ENCODE measurements at places on chromosomes 3 and 15.
A peak's percentile ranks its signal among the peaks of the same experiment; 100 is the strongest.

DNA sequence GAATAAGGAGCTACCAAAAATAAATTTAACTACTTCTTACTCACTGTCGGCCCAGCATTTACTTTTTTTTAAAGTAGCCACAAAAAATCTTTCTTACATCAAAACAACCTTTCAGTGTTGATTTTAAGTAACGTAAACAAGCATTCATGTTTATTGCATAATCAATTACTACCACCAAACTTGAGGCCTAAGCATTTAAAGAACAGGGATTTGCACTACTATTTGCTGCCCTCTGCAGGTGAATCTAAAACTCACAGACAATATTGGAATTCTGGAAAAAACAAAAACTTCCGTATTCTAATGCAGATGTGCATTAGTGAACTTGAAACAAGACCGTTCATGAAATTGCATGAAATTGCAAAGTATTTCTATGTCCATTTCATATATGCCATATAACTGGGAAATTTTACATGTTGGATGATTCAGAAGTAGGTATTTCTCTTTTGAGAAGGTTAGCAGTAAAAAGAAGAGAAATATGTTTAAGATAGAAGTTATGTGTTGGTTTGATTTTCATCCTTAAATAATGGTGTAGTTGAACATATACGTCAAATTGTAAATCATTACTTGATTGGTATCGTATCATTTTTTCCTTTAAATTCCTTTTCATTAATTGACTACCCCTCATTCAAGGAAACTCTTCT lies 55.6 kb downstream of the CGGBP1 start:
- DNase-seq = peak; percentile 50

- no peak for DNase-seq
Observed at GRCh38 chr15:74789171-74789631, 7.3 kb downstream of the CSK start.

DNA sequence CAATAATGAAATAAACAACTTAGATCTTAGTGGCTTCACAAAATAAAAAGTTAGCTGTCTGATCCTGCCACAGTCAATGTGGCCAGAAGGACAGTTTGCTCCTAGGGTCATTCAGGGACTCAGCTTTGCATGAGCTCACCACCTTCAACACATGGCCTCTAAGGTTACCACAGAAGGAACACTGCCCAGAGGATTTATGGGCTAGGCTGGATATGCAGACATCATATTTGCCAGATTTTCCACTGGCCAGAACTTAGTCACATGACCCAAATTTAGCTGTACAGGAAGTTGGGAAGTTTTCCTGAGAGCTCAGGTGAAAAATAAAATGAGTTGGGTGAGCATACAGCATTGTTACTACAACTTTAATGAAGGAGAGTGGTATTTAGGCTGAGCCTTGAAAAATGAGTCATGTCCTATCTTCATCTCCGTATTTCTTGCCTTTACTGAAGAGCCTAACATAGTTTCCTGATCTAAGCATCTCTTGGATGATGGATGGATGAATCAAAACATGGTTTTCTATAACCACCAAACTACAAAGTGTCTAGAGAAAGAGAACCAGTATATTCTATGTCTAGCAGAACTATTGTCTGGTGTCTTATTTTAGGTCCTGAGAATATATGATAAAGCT lies 54.9 kb upstream of the TMEM108 start:
- no peak for DNase-seq

- DNase-seq = no peak
Observed at GRCh38 chr3:7447197-7447769, 586.4 kb downstream of the GRM7 start.

DNA sequence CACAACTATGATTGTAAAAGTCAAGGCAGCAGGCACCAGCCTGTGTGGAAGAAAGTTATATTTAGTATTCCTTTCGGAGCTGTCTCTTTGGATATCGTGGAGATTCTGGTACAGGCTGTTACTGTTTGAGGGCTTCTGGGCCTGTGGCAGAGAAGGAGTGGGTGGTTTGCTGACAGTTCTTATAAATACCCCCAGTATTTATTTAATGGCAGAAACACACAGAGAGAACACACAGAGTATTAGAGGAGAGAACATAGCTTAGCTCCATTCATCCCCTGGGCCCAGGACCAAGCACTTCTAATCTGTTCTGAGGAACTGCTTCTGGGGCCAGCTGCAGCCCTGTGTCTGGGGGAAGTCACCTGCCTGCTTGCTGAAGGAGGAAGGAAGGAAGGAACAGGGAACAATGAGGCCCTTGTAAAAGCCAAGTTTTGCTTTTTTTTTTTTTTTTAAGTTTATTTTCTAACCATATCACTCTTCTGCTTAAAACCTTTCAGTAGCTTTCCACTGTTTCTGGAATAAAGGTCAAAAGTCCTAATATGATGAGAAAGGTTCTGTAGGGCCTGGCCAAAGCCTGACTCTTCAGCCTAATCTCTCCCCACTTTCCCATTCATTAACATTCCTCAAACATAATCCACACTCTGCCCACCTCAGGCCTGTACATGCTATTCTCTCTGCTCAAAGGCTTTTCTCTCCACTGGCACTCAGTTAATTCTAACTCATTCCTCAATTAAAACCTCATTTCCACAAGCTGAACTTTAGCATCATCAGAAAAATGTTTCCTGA lies 11.8 kb upstream of the PP2D1 start:
- DNase-seq = no peak

DNA sequence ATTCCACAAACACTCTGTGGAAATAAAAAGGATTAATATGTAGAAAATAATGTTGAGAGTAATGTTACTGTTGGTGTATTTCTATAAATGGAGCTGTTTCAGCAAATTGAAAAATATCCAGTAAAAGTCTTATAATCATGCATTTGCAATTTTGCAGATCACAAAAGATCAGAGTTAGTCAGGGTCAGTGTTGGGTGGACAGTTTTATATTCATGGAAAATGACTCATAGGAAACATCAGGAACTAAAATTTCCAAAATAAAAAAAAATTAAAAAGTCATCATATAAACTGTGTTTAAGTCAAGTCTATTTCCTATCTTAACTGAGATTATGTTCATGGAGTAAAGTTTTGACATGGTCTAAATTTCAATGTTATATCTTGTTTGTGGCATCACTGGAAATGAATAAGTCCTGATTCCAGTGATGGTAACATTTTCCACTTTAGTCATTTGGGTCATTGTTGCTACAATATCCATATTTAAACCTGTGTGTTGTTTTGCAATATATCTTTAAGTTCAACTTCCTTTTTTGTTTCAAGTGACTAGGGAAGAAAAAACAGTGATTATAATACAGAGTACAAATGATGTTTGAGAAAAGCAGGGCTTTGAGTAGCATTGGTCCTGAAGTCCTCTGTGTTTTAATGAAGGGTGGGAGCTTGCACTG lies 37.8 kb downstream of the MITF start:
- no peak for DNase-seq

- DNase-seq = no peak
Observed at GRCh38 chr3:17592956-17593355, 149.5 kb downstream of the TBC1D5 start.

DNA sequence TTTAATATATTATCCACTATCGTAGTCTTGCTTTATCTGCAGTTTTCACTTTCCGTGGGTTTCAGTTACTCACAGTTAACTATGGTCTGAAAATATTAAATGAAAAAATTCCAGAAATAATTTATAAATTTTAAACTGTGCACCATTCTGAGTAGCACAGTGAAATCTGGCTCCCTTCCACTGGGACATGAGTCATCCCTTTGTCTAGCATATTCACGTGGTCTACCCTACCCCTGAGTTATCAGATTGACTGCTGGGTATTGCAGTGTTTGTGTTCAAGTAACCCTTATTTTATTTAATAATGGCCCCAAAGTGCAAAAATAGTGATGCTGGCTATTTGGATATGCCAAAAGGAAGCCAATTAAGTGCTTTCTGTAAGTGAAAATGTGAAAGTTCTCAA lies 539.5 kb upstream of the AGTR1 start:
- DNase-seq = no peak
